ENCODE measurements at places on chromosomes 7 and 10.

GRCh38 chr7:17009007-17009719 lies 127.4 kb upstream of the AGR3 start:
- no peak for DNase-seq

DNA sequence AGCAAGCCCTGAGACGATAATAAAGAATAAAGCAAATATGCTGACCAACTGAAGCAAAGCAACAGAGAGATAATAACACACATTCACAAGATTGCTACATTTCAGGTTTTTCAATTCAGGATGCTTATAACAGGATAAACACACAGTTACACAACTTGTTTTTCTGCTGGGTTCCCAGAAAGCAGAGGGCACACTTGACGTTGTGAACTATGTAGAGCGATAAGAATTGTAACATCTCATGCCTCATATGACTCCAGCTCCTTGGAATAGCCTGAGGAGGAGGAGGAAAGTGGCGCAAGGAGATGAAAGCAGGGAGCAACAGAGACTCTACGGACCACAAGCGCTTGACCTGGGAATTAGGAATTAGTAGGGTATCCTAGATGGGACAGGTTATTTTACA lies 201.7 kb downstream of the SKAP2 start:
- DNase-seq, result no peak

DNA sequence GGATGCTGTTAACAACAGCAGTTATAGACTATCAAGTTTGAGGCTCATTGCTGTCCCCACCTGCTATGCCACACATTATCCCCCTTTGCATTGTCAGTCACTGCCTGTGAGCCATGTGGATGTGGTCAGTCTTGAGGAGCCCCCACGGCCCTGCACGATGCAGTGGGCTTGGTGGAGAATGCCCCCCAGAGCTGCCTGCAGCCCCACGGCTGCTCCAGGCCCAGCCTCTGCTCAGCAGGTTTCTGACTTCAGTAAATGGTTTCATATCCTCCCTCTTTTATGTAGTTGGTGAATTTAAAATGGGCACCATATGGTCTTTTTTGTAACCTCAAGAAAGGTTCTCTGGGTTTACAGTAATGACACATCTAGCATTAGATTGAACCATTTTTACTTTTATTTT lies 164.1 kb downstream of the EBF3 start:
- no peak for DNase-seq

DNA sequence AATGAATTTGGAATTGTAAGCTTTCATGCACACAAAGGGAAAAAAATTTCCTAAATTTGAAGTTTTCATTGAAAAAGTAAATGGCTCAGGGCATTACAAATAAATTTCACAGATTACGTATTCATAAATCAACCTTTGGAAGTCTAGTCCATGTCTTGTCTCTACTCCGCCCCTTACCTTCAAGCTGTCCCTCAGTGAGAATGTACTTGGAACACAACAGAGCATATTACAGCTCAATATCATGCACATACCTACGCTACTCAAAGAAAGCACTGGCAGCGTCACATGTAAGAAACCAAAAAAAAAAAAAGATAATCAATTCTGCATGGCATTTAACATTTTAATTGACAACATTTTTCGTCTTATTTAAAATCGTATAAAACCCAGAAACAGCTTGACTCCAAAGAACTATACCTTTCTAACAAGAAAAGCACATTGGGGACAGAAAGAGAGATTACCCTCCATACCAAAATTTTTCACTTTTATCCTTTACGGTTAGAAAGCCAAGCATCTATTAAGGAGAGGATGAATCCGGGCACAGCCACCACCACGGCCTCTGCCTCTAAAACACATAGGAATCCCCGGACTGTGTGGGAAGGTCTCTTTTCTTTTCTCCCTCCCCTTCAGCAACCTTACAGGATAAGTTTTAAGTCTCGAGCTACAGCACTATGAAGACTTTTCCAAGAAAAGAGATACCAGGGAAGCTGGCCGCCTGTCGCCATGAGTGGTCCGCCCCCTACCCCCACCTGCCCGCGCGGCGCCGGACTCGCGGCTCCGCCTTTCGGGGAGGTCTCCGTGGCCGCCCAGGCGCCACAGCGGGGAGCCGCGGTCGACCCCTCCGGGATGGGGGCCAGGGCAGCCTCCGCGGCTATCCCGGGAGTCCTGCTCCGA lies 1.1 kb downstream of the JMJD1C start:
- DNase-seq, result no peak

DNA sequence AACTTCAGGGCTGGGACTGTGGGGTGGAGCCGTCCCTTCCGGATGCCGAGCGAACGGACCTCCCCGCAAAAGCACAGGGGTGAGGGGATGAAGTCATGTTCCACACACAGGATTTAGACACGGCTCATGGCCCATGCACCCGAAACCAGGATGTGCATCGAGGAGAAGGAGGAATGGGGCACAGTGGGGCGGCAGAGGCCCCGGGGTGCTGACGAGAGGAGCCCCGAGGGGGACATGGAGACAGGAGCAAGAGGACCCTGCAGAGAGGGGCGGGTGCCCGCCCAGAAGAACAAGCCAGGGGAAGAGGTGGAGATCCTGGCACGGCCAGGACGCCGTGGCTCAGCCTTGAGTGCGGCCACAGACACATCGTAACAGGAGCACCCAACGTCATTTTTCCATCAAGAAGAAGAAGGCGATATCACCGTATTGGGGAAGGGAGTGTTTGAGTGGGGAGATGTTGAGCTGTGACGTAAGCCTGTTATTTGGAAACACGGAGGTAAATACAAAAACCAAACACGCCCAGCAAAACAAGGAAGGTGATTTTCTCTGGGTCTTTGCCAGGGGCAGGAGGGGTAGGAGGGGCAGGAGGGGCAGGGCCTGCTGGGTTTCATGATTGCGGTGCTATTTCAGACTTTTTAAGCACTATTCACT lies 25.3 kb upstream of the FOXL3 start:
- DNase-seq, result no peak

DNA sequence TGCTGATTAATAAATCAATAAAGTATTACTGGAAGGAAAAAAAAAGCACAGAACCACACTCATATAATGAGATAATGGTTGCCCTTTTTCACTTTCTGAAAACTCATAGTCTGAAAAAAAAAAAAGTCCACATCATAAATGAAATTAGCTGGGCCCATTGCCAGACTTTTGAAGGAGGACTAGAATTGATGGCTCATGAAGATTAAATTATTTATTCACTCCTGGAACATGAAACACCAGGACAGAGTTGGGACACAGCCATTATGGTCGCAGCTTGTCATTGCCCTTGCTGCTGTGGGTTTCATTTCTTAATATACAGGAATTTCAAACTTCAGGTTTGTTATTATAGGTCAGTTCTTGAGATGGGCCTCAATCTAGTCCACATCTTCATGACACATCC lies 91.9 kb downstream of the CNTNAP2 start:
- no peak for DNase-seq

- no peak for DNase-seq
Observed at GRCh38 chr7:113282875-113283274, 164.5 kb upstream of the SMIM30 start.

GRCh38 chr10:2844925-2845324 lies 222.4 kb upstream of the PFKP start:
- DNase-seq, result no peak

GRCh38 chr10:4353059-4353655 lies 472.9 kb upstream of the AKR1E2 start:
- DNase-seq, result no peak

- no peak for DNase-seq
Observed at GRCh38 chr7:158281441-158281840, 306.2 kb downstream of the PTPRN2 start.

DNA sequence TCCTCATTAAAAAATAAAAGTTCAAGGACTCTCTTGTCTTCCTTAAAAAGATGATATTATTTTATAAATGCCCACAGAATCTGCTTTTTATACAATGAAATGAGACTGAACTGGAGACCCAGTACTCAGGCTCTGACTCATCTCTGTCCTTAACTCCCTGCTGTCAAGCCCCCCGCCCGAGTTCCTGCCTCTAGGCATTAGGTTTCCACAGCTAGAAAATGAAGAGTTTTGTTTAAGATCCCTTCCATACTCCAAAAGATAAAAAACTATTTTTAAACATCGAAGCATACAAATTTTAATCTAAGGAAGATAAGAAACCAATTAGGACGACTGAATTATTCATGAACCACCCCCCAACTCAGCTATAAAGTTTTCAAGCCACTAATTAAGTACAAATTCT lies 97.7 kb upstream of the FEZF1 start:
- DNase-seq, result no peak

GRCh38 chr7:101916041-101916800 lies 98.8 kb downstream of the CUX1 start:
- no peak for DNase-seq

GRCh38 chr10:77889277-77889903 lies 37.2 kb downstream of the DLG5 start:
- no peak for DNase-seq

DNA sequence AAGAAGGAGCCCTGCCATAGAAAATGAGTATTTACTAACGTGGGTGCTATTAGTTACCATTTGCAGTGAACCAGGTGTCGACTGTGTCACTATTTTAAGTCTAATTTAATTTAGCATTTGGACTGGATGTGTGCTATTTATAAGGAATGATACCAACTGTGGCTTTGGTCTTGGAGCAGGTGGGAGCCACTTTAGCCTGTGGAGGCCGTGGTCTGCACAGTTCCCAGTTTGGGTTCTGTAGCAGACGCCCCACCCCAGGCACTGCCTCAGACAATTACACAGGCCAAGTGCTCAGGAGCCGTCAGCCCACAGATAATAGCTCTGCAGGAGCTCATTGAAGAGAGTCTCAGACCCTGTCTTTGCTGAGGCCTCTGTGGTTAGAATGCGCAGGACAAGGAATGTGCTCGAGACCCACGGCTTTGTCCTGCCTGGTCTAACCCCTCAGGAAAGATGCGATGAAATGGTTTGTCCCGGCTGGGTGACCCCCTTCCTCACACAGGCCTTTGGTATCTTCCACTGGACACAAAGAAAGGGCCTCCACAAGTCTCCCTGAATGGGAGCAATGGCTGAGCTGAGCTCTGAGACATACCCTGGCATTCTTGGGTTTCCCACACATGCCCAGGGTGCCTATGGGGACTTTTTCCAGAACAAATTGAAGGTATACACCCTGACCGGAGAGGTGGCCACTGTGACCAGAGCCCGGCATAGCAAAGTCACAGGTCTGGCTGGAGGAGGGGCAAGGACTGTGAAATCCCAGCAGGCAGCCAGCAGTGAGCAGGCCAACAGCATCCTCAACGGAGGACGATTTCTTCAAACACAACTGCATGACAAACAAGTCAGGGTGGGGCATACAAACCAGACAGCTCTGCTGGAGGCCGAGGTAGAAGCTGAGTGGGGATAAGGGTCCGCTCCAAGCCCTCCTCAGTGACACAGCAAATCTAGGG lies 251.2 kb downstream of the ARHGAP12 start:
- DNase-seq, result no peak

DNA sequence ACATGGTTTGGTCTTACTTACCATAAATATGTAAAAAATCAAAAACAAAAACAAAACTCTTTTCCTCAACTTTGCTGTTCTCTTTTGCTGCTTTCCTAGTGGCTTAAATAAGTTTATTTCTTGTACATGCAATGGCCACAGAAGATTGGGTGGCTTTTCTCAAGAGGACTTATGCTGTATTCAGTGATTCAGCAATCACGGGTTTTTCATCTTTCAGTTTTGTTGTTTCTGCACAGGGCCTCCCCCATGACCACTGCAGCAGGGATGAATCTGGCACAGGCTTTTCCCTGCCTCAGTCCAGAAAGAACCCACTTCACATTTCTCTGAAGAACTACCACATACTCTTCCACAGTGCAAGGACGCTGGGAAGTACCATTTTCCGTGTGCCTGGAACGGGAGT lies 355.0 kb downstream of the RNLS start:
- DNase-seq, result no peak

- no peak for DNase-seq
Observed at GRCh38 chr10:69321039-69321715, 42.9 kb downstream of the HK1 start.

- no peak for DNase-seq
Observed at GRCh38 chr7:78022165-78022564, 223.6 kb downstream of the PHTF2 start.

DNA sequence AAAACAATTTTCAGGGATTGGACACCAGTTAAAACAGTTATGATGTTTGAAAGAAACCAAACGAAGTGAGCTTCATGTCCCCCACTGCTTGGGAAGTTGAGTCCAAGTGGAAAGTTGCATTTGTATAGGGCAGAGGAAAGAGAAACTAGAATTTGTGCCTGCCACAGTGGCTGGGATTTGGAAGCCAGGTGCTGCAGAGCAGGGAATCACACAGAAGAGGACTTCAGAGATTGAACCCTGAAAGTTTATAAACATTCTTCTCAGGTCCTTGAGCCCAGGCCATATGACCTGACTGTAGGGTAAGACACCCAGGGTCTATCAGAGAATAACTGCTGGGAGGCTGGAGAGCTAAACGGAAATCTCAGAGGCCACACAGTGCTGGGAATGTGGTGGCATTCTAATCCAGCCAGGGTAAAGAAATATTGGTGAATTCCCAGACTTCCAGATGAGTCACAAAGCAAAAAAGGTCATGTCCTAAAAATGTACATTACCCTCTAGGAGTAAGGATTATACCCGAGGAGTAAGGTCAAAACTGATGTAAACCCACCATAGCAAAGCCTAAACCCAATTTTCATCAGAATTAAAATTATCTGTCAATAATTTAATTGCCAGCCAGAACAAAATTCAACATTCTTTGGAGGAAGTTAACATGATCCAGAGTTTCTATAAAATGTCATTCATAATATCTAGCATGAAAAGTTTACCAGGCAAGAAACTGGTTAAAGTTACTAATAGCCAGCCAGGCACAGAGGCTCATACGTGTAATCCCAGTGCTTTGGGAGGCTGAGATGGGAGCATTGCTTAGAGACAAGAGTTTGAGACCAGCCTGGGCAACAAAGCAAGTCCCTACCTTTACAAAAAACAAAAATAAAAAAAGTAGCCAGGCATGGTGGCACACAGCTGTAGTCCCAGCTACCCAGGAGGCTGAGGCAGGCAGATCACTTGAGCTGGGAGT lies 31.2 kb downstream of the TOMM7 start:
- DNase-seq, result no peak

DNA sequence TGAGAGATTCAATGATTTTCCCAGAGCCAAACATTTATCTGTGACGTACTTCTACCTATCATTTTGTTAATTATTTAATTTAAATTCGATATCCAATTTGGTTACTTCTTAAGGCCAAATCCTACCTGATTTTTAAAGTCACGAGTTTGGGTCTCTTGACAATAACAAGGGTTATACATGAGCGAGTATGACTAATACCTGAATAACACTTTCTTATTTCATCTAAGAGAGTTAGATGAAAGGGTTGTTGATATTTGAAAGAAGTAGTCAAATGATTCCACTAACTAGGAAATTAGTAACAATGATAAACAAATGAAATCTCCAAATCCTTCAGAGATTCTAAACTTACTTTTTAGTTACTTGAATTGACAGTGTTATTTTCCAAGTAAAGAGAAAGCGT lies 1086.9 kb downstream of the XPNPEP1 start:
- DNase-seq, result no peak

DNA sequence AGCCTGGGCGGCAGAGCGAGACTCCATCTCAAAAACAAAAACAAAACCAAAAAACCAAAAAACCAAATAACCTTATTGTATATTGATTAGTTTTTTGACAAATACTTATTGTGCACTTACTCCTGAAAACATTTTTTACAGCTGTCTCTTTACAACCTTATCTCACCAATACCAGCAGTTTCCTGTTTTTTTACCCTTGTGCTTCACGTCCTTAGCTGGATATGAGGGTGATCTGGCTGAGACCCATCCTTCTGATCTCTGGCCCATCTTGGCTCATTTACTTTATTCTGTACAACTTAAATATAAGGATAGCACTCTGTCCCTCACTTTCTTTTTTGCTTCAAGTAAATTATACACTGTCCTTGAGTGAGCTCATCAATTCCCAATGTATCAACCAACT lies 104.6 kb upstream of the DNAJB12 start:
- DNase-seq, result no peak

GRCh38 chr7:128879461-128879938 lies 16.8 kb downstream of the ATP6V1F start:
- no peak for DNase-seq
